ENCODE measurements at places on chromosomes 2 and 18. TPM values are rescaled to one million over a fixed set of nuclear protein-coding genes. Genes with fewer than 3 reads are reported as not detected.

PROKR1 gene
- total RNA-seq, result not detected

RFX8 gene
- not detected for total RNA-seq

REEP1 gene
- total RNA-seq, result 2.5 TPM

PKP4 gene
- total RNA-seq, result 9.1 TPM

CIB4 gene
- not detected for total RNA-seq

PDE1A gene
- total RNA-seq, result 3.7 TPM

CROCC2 gene
- not detected for total RNA-seq

SLC4A5 gene
- total RNA-seq, result not detected

CHRNG gene
- not detected for total RNA-seq

SEH1L gene
- total RNA-seq, result 28.0 TPM

CD8B2 gene
- total RNA-seq, result 0.10 TPM

KIAA2012 gene
- total RNA-seq, result not detected

RAB17 gene
- total RNA-seq, result 0.30 TPM

EIF5B gene
- 11.7 TPM for total RNA-seq

ASXL3 gene
- total RNA-seq, result not detected

MOGAT1 gene
- not detected for total RNA-seq

DES gene
- 0.37 TPM for total RNA-seq

EMX1 gene
- total RNA-seq, result not detected

ONECUT2 gene
- 1.5 TPM for total RNA-seq

PDE11A gene
- 0.49 TPM for total RNA-seq

MALL gene
- total RNA-seq, result 42.0 TPM

OSR1 gene
- total RNA-seq, result not detected

CEBPZOS gene
- 48.4 TPM for total RNA-seq

Data from M059J (cell line).